Activated CD4-positive, alpha-beta T cell treated with anti-CD3 and anti-CD28 coated beads, Interleukin-10, Interleukin-2, amounts not matched to agents 100 ng/mL and 50 ng/mL, durations not matched to agents 16 hours and 8 hours (primary cell): ENCODE measurements at places on chromosomes 5 and 9.

DNA sequence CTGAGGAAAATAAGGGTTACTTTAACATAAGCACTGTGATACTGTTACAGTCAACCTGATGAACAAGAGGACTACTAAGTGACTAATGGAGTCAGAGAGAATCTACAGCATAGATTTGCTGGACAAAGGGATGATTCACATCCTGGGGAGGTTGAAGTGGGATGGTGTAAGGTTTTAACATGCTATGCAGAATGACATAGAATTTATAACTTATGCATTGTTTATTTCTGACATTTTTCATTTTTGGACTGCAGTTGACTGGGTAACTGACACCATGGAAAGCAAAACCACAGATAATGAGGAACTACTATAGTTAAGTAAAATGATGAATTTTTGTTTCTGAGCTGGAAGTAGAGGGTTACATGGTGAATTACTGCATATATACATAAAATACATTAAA lies 389.2 kb downstream of the MAT2B start:
- no peak for DNase-seq

- no peak for DNase-seq
Measured at GRCh38 chr5:87674235-87674634, 261.5 kb upstream of the CCNH start.

DNA sequence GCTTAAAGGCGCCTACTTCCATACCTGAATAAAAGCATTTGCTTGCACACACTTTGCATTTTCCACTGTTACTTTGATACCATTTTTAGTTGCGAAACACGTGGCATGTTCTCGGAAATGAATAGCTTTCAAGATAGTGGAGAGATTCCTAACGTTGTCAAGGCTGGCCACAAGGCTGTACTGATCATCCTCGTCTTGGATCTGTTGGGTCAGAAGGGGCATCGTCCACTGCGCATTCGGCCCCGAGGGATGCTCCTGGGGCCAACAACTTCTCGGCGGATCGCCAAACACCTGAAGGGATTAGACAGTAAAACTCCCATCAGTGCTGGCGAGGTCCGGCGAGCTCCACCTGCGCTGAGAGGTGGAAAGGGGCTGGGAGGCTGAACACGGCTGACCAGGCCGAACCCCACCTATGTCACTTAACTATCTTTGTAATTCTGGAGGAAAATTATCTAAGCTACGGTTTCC lies 599 bp downstream of the RAD1 start:
- DNase-seq: peak; percentile 43

- no peak for DNase-seq
Measured at GRCh38 chr9:121577166-121577565, 74.3 kb upstream of the DAB2IP start.

DNA sequence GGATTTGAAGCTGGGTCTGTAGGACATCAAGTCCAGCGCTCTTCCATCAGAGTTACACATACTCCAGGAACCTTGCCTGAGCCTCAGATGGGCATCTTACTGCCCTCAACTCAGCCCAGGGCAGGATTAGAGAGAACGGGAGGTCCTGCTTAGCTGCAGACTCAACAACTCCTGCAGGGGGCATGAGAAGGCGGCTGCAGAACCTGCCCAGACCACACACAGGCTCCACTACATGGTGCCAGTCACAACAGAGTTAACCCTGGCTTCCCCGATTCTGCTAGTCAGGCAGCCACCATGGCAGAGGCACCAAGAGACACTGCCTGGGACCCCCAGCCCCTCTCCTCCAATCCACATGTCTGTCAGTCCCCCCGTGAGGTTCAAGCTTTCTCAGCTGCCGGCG lies 23.9 kb upstream of the CPLX2 start:
- no peak for DNase-seq

GRCh38 chr9:95509851-95510708 lies 6.7 kb downstream of the PTCH1 start:
- no peak for DNase-seq

GRCh38 chr9:95185956-95186355 lies 131.6 kb downstream of the FANCC start:
- no peak for DNase-seq

DNA sequence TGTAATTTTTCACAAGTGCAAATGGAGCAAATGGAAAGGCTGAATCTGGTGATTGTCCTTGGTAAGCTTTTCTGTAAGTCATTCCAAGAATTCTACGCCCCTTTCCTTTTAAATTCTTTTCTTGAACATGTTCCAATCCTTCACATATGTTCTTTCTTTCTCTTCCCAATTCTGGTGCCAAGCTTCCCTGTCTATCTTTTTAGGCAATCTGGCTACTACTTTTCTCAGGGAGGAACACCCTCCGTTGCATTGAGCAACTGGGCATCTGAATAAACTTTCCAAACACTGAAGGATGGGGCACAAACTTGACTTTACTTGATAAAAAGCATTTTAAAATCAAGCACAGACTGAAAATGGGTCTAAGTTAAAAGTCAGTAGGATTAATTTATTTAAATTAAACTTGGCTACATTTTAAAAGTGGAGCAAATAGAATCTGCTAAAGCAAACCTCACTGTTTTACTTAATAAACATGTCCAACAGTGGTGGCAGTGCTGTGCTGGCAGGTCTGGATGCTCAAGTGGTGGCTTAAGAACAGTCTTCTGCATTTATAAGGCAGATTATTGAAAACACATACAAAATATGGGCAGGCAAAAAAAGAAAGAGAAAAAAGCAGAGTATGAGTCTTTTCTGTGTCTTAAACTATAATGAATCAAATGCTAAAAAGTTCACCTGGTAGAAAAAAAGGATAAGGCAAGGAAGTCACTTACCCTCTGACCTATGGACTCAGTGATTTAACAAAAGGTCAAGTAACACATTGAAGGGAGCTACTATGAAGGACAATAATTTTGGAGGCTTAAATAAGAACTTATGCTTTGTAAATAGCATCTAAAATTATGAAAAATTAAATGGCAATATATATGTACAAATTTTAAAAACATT lies 5.4 kb downstream of the ELL2 start:
- no peak for DNase-seq

DNA sequence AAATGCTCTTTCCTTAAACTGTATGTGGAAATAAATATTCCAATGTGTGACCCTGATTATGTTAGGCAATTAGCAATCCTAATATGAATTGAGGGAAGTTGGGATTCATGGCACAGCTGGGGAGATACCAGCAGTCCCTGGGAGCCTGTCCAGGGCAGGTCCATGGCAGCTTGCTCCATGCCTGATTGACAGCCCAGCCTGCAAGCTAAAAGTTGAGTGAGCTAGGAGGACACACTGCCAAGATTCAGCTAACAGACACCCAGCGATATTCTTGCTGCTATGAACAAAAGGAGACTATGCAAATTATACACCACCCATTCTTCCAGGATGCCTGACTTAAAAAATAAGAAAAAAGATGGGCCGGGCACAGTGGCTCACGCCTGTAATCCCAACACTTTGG lies 6.2 kb downstream of the TGFBI start:
- no peak for DNase-seq

- no peak for DNase-seq
Measured at GRCh38 chr5:129096382-129096991, 1.9 kb downstream of the ISOC1 start.

DNA sequence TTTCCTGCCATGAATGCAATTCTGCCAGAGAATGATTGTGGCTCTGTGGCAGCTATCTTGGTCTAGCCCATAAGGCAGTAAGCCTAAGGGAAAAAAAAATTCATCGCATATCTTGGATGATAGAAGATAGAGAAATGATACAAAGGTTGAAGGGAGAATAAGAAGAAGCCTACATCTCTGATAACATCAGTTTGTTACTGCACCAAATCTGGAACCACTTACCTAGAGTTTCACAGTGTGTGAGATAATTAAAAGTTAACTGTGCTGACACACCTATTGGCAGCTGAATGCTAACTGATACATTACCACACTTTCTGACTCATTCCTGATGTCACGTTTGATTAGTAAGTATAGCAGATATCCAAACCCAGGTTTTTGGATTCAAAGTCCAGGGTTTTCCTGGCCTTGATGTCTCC lies 91.6 kb upstream of the TAF11L2 start:
- no peak for DNase-seq

DNA sequence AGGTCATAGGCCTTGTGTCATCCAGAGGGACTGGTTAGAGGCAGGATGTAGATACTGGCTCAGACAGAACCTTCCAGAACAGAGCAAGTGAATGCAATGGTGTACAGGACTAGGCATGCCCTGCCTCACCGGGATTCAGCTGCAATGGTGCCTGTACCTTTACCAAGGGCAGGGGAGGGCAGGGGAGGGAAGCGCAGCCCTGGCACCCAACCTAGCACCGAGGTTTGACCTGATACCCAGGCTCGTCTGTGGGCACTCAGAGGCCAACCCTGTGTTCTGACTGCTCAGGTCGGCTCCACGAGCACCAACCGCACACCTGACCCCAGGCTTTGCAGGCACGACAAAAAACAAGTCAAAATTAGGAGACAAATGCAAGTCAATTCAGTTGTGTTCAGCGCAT lies 47.3 kb upstream of the GFPT2 start:
- DNase-seq: no peak

DNA sequence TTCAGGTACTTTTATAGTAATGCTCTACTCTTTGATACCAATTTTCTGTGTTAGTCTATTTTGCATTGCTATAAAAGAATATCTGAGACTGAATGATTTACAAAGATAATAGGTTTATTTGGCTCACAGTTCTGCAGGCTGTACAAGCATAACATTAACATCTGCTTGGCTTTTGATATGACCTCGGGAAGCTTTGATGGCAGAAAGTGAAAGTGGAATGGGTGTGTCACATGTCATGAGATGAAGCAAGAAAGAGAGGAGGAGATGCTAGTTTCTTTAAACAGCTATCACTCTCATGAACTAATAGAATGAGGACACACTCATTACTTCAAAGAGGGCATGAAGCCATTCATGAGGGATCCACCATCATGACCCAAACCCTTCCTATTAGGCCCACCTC lies 270.9 kb upstream of the IL12B start:
- DNase-seq: peak; percentile 4

GRCh38 chr9:129386812-129387177 lies 208.7 kb upstream of the IER5L start:
- DNase-seq: no peak

DNA sequence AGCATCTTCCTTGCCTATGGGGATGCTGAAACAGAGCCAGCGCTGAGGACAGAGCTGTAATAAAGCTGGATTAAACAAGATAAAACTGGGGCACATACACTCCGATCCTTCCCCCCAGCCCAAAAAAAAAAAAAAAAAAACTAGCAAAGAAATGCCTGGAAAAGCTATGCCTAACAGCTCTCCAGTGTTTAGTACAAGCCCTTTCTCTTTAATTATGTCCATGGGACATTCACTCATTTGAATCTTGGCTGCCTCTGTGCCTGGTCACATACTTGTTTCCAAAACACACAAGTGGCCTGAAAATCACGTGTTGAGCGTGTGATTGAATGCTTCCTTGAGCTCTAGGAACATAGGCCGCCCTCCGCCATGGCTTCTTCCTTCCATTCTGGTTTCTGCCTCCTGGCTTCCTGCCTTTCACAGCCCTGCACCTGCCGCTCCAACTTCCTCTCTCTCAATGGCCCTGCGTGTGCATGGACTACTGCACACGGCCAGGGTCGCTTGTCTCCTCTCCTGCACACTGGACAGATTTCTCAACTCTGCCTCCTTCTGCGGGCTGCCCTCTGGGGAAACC lies 111.0 kb upstream of the RETREG1 start:
- DNase-seq: no peak

DNA sequence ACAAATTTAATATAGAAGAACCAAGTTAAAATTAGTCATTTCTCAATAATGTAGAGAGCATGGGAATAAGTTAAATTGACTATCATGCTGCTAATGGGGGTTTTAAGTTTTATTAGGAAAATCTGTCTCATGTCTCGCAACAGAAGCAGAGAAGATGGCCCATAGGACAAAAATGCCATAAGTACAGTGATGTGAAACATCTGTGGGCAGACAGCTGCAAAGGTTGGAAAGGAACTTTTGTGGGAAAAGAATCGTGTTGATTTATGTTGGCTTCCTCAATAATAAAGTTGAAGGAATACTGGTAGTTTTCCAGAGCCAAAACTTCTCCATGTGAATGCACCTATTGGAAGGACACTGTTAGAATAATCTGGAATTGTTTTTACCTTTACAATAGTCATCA lies 44.8 kb downstream of the VCAN start:
- DNase-seq: no peak

DNA sequence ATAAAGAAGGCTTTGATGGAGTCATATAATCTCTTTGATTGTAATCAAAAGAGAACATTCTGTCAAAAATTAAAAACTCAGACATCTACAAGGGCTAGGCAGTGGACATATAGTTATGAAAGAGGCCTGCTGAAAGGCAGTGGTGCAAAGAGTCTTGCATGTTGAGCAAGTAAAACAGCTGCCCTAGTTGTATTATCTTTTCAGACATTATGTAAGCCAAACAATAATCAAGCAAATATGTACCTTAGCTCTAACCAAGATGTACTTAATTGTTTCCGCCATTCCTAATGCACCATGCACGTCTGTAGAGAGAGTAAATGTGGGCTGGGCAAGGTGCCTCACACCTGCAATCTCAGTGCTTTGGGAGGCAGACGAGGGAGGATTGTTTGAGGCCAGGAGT lies 14.3 kb downstream of the GAPT start:
- DNase-seq: no peak

GRCh38 chr9:136051453-136051836 lies 43.6 kb downstream of the NACC2 start:
- no peak for DNase-seq

GRCh38 chr5:147327905-147328304 lies 93.1 kb downstream of the STK32A start:
- no peak for DNase-seq

DNA sequence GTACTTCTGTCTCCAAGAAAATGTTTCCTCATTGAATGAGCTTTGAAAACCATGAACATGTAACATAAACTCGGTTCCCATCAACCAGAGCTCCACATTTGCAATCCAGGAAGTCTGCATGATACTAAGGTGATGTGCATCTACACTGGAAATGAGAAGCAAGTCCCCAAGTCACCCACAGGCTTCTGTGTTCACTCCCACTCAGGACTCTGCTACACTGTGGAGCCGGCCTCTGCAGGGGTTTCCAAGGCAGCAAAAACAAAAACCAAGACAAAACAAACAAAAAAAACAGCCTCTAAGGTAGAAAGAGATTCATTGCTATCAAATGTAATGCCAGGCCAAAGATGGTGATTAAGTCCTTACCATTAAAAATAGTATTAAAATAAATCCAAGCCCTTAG lies 593.7 kb downstream of the IRX1 start:
- no peak for DNase-seq
